ENCODE measurements at places on chromosomes 5 and 9. TPM values are rescaled to one million over a fixed set of nuclear protein-coding genes. Genes with fewer than 3 reads are reported as not detected.

The RLN2 gene
- not detected for total RNA-seq

The SHLD3 gene
- total RNA-seq: 7.5 TPM

The GNE gene
- total RNA-seq: 22.0 TPM

The FBXW11 gene
- 66.3 TPM for total RNA-seq

The PPP3R2 gene
- total RNA-seq: not detected

The SLIT3 gene
- not detected for total RNA-seq

The SPRY4 gene
- total RNA-seq: 21.8 TPM

The MARCHF3 gene
- total RNA-seq: 4.0 TPM

The PDZD2 gene
- not detected for total RNA-seq

The NACC2 gene
- 26.1 TPM for total RNA-seq

The PIK3R1 gene
- total RNA-seq: 40.9 TPM

The CARTPT gene
- total RNA-seq: not detected

The ETF1 gene
- 153 TPM for total RNA-seq

The ZNF474 gene
- not detected for total RNA-seq

The AQP7 gene
- not detected for total RNA-seq

The GPR150 gene
- total RNA-seq: not detected

The NUTM2G gene
- not detected for total RNA-seq

The PCDHB9 gene
- total RNA-seq: 0.40 TPM

The LRSAM1 gene
- total RNA-seq: 19.0 TPM

The GFI1B gene
- not detected for total RNA-seq

The PAEP gene
- 2.9 TPM for total RNA-seq

The OR1J2 gene
- total RNA-seq: not detected

The KLF4 gene
- 100 TPM for total RNA-seq

The ANKDD1B gene
- total RNA-seq: 0.17 TPM

The AFF4 gene
- total RNA-seq: 44.7 TPM

The SCAMP1 gene
- 38.1 TPM for total RNA-seq

The UBAP2 gene
- 13.6 TPM for total RNA-seq

The PCDHGA11 gene
- total RNA-seq: 0.52 TPM

The ESM1 gene
- total RNA-seq: 22.7 TPM

The LCN1 gene
- 30.3 TPM for total RNA-seq

The CCDC69 gene
- 1.9 TPM for total RNA-seq

The PRR16 gene
- total RNA-seq: 1.1 TPM

The LCP2 gene
- total RNA-seq: not detected

The PPP2R2B gene
- not detected for total RNA-seq

The FUBP3 gene
- total RNA-seq: 57.3 TPM

The PLAC8L1 gene
- not detected for total RNA-seq

The GNPDA1 gene
- total RNA-seq: 62.1 TPM

The TOR4A gene
- total RNA-seq: 32.0 TPM

The GRXCR2 gene
- total RNA-seq: not detected

The LCN9 gene
- not detected for total RNA-seq

The FLT4 gene
- total RNA-seq: 6.0 TPM

The TMOD1 gene
- total RNA-seq: 1.9 TPM

The PCDHB5 gene
- total RNA-seq: 0.07 TPM

The IL5 gene
- not detected for total RNA-seq

The PLPP7 gene
- total RNA-seq: 0.14 TPM
